Activated naive CD8-positive, alpha-beta T cell treated with anti-CD3 and anti-CD28 coated beads for 36 hours (primary cell): ENCODE measurements at places on chromosomes 4 and X. TPM values are rescaled to one million over a fixed set of nuclear protein-coding genes. Genes with fewer than 3 reads are reported as not detected.

KLHL2 gene
- 28.0 TPM for total RNA-seq

DNA sequence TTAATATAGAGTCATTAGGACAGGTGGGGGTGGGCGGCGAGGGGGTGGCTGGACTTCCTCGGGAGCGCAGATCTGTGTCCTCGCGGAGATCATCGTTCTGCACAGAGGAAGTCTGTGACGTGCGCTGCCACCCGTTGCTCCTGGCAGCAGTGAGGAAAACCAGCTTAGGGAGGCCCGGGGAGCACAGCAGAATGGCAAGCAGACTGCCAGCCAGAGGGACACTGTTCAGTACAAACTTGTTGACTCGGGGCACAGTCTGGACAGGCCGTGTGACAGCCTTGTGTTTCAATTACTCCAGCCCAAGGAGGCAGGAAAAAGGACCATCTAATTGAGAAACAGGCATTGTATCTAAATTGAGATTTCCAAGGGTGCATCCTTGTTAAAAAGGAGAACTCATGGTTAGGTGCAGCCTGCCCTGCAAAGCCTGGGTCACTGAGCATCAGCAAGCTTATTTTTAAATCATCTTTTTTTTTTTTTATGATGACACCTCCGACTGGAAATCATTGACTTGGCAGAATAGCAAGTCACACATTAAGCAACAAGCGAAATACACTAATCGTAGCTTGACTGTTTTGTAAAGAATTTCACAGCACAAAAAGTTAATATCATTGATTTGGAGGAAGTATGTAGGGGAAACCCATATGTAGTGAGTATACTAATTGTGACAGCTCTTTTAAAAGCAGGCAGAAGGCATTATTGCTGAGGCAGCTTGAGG is 512.0 kb upstream of the FAT1 start:
- no peak for DNase-seq

DNA sequence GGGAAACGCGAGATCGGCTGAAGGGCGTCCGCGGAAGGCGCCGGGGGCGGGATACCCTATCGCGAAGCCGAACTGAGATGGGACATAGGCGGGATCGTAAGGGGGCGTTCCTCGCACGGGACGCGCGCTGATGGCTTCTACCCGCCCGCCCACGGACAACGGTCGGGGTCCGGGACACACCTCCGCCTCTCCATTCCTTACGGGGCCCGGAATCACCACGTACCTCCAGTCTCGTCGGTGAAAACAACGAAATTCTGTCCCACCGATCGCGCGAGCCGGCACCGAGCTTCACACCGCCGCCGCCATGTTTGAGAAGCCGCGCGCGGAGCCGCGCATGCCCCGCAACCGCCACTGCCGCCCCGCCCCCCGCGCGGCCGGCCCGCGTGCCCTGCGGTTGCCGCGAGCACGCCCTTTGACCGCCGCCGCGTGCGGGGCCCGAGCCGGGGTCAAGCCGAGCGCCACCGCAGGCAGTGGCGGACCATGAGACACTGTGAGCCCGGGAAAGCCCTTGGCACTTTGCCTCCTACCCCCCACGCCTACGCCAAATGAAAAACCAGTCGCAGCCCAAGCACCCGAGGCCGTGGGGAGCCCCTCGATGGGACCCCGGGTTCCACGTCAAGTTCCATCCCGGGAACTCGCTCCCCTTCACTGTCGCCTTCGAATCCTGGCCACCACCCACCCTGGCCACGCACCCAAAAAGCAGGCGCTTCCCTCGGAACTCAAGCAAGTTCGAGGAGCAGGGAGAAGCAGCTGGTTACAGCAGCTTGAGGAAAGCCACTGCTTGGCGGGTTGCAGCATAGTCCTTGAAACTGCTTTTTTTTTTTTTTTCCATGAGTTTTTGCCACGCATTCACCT is at the start of gene SCML2:
Gene SCML2 (minus strand): TSS at position 320 of the 855 bp plus-strand sequence. CDS start 20,617 bp downstream, outside the sequence.
- DNase-seq, result peak; percentile 50

DNA sequence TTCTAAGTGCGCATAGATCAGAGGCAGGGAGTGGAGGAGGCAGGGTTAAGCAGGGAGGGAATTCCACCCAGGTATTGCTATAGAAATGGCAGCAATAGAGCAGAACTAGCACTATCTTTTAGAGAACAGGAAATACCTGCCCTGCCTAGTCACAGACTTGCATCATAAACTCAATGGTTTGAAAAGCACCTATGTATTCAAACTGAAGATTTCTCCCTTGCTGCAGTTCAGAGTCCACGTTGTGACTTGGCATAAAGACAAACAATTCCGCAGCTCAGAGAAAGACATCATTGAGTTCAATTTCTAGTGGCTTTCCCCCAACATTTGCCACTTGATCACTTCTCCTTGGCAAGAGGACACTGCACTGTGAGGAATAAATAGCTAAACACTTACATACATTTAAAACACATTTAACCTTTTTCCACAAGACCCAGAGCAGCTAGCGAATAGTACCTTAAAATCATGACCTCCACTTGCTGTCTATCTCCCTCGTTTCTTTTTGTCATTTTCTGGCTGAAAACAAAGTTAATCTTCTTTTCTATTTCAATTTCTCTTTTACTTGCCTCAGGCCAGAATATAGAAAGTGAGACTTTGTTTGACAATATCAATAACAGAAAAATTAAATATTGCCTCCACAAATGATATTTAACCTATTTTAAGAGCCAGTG is 42.4 kb downstream of the SLC7A11 start:
- DNase-seq, result no peak

PPM1K gene
- total RNA-seq, result 42.2 TPM

- DNase-seq, result no peak
Observed at GRCh38 chrX:17787557-17787956, 50.3 kb downstream of the SCML1 start.

GRCh38 chr4:166625018-166625637 is 609.2 kb downstream of the SPOCK3 start:
- no peak for DNase-seq

LEF1 gene
- 239 TPM for total RNA-seq
